ENCODE measurements at places on chromosomes 11 and 22. TPM values are rescaled to one million over a fixed set of nuclear protein-coding genes. Genes with fewer than 3 reads are reported as not detected.

- no peak for DNase-seq
Measured at GRCh38 chr11:11207428-11207827, 145.6 kb downstream of the CSNK2A3 start.

DNA sequence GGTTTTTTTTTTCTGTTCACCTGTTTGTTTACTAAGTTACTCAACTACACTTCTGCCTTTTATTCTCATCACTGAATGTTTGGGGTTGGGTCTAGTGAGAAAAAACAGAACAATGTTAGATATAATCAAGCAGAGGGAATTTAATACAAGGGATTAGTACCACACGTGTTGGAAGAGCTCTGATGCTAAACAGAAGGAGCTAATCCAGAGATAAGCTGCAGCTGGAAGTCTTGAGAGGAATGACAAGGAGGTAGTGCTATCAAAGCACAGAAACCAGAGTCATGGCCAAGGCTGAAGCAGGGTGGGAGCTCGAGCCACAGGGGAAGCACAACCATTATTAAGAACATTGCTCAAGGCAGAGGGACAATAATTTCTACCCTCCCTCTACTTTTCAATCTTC lies 604.1 kb upstream of the ANO5 start:
- DNase-seq, result no peak

- no peak for DNase-seq
Measured at GRCh38 chr11:35163209-35163608, 24.2 kb downstream of the CD44 start.

DNA sequence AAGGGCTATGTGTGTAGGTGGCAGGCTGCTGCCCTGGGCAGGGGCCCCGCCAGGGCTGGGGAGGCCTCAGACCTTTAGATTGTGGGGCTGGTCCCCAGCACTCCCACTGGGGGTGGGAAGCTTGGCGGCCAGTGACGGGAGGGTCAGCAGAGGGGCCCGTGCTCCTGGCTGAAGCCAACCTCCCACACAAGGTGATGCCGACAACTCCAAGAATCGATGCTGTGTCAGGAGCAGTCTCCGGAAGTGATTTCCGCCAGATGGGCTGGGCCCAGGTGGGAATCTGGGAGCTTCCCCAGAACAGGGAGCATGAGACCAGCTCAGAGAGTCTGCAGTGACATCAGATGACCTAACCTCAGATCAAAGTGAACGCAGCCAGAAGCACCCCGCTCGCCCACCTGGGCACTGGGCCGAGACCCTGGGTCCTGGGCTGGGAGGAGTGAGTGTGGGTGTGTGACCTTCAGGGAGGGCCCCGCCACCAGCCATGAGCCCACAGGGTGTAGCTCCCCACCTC lies 7.7 kb downstream of the TRPM5 start:
- no peak for DNase-seq

- DNase-seq, result no peak
Measured at GRCh38 chr11:12077535-12078280, 32.7 kb upstream of the MICAL2 start.

FZD4 gene
- total RNA-seq, result 0.16 TPM

MB gene
- total RNA-seq, result not detected

TRIM49 gene
- total RNA-seq, result not detected
